ENCODE measurements at places on chromosomes 5 and 9.
A peak's percentile ranks its signal among the peaks of the same experiment; 100 is the strongest.

- DNase-seq: no peak
Observed at GRCh38 chr9:113837334-113837733, 38.8 kb upstream of the ZNF618 start.

- no peak for DNase-seq
Observed at GRCh38 chr9:131027872-131028179, 18.9 kb downstream of the LAMC3 start.

DNA sequence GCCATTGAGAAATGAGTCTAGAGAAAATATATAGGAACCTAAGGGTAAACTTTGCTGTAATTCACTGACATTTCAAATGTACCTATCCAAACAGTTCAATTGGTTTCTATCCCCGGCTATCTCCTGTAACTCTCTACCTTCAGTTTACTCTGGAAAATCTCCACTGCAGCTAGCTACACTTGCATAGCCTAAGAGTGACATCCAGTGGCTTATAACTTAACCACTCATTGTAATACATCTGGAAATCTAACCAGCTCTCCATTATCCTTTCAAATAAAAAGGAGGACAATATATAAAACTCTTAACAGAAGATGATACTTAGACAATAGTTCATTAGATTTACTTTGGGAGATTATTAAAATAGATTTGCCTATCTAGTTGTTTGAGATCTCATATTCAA lies 35.3 kb upstream of the SPDL1 start:
- peak; percentile 85 for DNase-seq

DNA sequence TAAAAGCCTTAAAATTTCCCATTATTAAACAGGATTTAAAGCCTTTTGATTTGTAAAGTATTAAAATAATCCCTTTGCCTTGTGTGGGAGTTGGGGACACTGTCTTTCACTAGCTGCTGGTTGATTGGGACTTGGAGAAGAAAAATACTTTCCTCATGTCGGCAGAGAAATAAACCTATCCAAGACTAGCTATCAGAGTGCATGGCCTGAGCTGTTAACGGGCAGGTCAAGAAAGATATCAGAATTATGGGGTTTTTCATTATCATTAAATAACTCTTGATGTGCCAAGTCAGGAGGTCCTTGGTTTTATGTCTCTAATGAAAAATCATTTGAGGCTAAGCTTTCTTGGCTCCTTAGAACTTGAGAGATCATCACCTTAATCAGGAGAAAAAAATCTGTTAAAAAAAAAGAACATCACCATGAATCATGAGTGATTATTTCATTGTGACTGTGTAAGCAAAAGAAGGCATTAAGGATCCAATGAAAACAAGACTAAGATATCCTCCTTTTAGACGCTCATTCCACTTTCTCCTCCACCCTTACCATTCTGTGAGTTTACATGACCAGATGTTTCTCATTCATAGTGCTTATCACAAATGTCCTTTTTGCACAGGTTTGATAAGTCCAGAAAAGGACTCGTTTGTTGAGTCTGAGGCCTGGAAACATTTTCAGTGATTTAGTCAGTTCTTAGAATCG lies 140.4 kb upstream of the EGFLAM start:
- peak; percentile 7 for DNase-seq

DNA sequence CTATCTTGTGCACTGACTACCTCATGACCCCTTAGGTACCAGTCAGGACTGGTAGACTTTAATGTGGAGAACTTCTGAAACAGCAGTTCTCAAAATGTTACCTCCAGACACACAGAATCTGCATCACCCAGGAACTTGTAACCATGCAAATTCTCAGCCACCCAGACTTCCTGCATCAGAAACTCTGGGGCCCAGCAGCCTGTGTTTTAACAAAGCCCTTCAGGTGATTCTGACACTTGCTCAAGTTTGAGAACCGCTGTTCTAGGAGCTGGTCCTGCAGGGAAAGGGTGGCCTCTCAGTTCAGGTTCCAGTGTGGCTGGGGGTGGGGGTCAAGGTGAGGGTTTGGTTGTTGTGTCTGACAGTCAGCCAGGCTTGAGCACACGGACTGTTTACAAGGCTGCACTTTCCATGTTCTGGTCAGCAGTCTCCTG lies 28.4 kb downstream of the ZFP62 start:
- DNase-seq: no peak

- DNase-seq: no peak
Observed at GRCh38 chr9:129854588-129855110, 19.4 kb downstream of the USP20 start.

- no peak for DNase-seq
Observed at GRCh38 chr5:123286891-123287290, 136.3 kb downstream of the CEP120 start.

DNA sequence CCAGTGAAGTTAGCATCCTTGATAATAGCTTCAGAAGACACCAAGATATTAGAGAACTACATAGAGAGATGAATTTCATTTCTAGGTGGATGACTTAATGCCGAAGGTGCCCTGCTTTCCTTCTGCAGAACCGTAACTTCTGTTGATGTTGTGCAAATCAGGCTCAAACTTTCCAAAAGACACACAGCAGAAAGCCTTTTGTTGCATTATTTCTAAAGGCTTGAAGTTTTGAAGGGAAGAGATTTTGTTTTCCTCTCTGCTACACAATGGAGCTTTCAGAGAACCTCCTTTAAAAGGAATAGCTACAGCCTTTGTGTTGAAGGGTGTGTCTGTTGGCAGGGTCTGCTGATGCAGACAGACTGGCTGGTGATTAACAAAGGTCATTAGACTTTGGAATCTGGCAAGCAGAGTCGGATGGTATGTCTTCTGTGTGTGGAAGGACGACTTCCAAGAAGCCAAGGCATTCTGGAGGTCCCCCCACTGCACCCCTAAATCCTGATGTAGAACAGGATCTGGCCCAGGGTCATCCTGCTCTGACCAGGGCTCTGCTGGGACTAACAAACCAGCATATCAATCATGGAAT lies 57.8 kb downstream of the ZNF462 start:
- peak; percentile 63 for DNase-seq

- DNase-seq: no peak
Observed at GRCh38 chr9:22425551-22425950, 21.1 kb upstream of the DMRTA1 start.

- peak; percentile 42 for DNase-seq
Observed at GRCh38 chr5:139808481-139809330, 13.1 kb downstream of the PSD2 start.

DNA sequence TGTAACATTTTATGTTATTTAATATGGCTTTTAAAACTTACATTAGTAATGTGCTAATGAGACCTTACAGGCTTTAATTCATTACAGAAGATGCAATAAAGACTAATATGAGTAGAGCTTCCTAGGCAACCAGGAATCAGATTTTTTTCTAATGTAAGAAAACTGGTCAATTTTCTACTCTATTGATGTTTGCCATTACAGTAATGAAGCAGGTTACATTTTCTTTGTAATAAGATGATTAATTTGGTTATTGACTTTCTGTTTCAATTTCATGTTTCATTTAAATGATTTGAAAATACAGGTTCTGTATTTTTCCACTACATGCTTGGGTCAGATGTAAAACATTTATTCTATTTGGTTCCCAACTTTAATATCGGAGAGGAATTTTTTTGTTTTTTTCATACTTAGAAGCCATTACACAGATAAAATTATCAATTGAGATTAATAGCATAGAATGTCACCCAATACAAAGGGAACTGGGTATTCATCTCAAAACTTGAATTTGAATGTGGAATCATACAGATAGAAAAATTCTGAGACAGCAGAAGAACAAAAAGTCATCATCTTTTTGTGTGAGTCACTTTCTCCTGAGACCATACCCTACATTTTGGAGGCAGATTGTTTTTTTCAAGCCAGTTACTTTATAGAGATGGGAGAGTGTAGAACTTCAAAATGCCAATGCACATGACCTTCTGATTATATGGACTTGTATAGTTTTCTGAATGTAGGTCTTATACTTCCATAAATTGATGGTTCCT lies 133.6 kb upstream of the HMHB1 start:
- no peak for DNase-seq

DNA sequence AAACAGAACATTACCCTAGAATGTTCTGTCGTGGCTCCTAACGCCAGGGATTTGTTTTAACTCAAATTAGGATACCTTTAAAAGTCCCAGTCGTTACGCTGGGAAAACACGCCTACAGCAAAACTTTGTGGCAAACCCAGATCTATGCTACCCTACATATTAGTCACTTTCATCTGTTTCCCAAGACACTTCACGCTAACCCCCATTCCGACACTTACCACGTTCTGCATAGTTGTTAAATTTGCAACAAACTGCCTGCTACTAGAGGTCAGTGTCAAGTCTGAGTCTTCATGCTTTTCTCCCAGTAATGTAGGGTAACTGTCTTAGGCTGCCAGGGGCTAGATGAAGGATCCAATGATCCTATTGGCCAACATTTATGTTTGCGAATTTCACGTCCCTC lies 140.3 kb downstream of the RASEF start:
- DNase-seq: no peak

Data from umbilical cord (tissue), 2 donors.